ENCODE measurements at places on chromosomes 6 and 20.

GRCh38 chr6:50843842-50844241 is 25.2 kb downstream of the TFAP2B start:
- DNase-seq, result no peak

DNA sequence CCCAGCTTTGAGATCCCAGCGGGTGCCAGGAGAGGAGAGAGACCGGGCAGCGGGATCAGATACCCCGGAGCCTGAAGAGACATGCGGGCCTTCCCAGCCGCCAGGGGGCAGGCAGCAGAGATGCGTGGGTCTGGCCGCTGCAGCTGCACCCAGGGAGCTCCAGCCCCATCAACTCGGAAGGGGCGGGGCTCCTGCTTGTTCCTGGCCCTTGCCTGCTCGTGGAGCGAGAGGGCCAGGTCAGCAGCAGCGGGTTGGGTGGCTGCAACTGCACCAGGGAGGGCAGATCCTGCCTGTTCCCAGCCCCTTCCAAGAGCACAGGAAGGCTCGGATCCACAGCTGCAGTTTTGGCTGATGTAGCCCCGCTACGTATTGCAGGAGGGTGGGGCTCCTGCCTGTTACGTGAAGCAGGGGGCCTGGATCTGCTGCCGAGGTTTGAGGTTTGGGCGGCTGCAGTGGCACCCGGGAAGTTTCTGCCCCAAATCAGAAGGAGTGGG is 532.8 kb downstream of the RFPL4B start:
- no peak for DNase-seq

DNA sequence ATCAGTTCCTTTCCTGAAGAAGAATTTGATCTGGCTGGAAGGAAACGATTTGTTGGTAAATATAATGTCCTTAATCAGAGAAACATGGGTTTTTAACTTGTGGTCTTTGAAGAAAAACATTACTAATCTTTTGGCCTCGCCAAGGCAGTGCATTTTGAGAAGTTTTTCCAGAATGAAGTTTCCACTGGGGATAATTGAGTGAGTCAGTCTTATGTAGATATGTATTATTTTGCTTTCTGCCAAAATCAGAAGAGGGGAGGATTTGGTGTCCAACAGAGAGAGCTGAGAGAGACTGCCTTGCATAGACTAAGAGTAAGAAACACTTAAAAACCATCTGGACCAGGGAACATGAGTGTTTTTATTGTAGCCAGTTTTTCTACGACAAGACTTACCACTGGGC is 79.9 kb downstream of the FNDC1 start:
- no peak for DNase-seq

DNA sequence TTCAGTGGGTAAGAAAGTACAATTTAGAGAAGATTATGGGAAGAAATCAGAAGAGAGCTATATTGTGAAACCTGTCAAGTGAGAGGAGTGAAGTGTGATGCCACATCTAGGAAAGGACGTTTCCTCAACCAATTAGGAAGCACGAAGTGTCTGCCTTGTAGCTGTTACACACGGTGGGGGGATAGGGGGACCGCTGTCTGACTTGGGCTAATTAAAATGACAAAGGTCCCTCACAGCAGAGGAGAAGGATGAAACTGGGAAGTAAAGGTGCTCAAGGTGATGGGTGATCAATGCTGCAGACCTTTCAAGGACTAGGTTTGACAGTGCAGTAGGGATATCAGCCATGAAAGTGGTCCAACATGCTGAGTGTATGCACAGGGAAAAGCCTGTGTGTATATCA is 181.1 kb upstream of the PRSS16 start:
- no peak for DNase-seq

GRCh38 chr6:11380969-11381744 is 148.7 kb upstream of the NEDD9 start:
- DNase-seq, result no peak

GRCh38 chr6:18395856-18396197 is 8.7 kb downstream of the RNF144B start:
- DNase-seq, result no peak

DNA sequence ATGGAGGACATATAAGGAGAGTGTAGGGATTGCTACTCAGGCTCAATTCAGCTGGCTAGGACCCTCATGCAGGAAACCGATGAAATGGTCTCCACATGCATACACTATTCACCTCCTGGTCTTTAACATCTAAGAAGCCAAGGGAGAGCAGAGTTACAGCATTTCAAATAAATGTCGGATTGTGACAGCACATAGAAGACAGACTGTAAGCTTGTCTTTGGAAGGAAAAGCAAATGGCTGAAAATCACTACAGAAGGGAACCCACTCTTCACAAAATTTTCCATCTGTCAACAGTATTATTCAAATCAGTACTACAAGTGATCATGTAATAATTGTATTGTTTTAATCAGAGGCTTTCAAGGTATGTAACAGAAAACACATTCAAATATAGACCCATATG is 72.9 kb downstream of the ATG5 start:
- no peak for DNase-seq

- no peak for DNase-seq
Observed at GRCh38 chr20:1328680-1329330, at the start of gene SDCBP2. TSS of gene SDCBP2 (minus strand) at chr20:1329139. CDS start at chr20:1320416, 8,723 bp downstream.

GRCh38 chr20:8943631-8944030 is 125.3 kb upstream of the PLCB4 start:
- DNase-seq, result no peak

DNA sequence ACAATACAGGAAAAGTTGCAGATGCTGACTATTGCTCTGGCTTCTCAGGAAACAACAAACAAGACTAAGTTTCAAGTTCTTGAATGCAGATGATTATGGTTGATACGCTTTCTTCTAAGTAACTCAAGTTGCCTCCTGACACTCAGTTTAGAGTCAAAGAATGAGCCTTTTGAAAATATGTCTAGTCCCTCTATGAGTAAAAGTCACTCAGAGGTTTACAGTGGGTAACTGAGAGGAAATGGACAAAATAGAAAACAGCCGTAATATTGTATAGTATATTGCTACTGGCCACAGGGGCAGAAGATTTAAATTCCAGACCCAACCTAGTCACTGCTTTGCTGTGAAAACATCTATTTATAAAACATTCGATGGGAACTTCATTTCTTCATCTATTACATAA is 280.0 kb upstream of the ID4 start:
- DNase-seq, result no peak

DNA sequence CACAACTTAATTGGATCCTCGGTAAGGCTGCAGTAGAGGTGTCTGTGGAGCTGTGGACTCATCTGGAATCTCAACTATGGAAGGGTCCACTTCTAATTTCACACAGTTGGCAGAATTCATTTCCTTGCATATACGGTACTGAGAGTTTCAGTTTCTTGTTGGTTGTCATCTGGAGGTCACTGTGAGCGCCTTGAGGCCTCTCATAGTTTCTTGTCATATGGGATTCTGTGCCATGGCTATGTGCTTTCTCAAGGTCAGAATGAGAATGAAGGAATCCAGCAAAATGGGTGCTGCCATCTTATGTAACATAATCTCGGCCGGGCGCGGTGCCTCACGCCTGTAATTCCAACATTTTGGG is 298.2 kb downstream of the DOK5 start:
- DNase-seq, result no peak

DNA sequence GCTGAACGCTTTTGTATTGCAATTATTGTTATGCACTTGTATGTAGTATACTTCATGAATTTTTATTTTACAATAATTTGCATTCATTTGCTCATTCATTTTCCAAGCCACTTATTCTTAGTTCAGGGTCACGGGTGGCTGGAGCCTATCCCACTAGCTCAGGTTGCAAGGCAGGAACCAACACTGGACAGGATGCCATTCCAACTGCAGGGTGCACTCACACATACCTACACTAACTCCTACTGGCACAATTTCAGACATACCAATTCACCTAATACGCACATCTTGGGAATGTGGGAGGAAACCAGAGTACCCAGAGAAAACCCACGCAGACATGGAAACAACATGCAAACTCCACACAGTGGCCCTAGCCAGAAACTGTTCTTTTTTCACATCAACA is 61.8 kb downstream of the LMBRD1 start:
- no peak for DNase-seq

GRCh38 chr6:53119772-53120409 is 28.8 kb downstream of the GCM1 start:
- peak; percentile 5 for DNase-seq

DNA sequence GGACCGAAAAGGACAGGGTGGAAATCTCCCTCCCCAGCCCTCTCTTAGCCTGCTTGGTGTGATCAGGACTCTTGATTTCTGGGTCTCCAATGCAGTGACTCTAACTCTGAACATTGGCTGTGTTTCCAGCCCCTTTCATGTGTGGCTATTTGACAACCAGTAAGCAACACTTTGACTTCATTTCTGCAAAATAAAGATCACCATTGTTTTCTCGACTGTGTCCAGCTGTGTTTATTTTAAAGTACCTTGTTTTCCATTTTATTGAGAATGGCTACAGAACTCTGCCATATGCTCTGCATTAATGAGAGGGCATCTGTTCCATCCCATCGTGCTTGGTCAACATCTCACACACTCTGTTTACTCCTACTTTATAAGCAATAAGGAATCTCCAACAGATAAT is 60.9 kb upstream of the TAGAP start:
- no peak for DNase-seq

DNA sequence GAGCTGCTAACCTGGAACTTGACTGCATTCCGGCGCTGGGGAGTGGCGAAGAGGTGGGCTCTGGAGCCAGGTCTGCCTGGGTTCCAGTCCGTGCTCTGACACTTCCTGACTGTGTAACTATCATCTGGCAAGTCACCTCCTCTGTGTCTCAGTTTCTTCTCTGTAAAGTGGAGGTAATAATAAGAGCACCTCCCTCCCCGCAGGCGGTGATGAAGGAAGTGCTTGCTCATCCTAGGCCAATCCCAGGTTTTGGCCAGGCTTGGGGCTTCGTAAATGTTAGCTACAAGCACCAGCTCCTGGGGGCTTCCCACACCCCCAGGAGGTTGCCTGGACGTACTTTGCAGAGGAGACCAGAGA is 32.8 kb downstream of the SNAI1 start:
- DNase-seq, result no peak

DNA sequence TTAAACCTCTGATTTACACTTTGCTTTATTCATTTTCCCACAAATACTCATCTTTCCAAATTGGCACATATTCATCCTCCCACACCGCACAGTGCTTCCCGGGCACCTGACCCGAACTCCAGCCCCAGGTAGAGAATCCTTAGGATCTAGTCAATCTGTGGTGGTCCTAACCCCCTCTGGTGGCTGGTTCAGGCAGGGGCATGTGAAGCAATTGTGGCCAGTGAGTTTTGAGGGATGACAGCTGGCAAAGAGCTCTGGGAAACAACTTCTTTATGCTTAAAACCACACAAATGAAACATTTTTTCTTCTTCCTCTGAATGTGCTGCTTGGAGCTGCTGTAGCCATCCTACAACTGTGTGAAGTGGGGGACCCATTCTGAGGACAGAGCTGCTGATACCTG is 54.7 kb downstream of the ELOVL5 start:
- peak; percentile 15 for DNase-seq

- DNase-seq, result no peak
Observed at GRCh38 chr20:57040466-57040865, 226.0 kb downstream of the BMP7 start.

GRCh38 chr6:69390125-69390524 is 406.7 kb downstream of the LMBRD1 start:
- DNase-seq, result no peak

GRCh38 chr6:31794866-31795615 is 511 bp downstream of the VARS1 start:
- no peak for DNase-seq

- no peak for DNase-seq
Observed at GRCh38 chr6:137315081-137315480, 95.9 kb upstream of the IFNGR1 start.

DNA sequence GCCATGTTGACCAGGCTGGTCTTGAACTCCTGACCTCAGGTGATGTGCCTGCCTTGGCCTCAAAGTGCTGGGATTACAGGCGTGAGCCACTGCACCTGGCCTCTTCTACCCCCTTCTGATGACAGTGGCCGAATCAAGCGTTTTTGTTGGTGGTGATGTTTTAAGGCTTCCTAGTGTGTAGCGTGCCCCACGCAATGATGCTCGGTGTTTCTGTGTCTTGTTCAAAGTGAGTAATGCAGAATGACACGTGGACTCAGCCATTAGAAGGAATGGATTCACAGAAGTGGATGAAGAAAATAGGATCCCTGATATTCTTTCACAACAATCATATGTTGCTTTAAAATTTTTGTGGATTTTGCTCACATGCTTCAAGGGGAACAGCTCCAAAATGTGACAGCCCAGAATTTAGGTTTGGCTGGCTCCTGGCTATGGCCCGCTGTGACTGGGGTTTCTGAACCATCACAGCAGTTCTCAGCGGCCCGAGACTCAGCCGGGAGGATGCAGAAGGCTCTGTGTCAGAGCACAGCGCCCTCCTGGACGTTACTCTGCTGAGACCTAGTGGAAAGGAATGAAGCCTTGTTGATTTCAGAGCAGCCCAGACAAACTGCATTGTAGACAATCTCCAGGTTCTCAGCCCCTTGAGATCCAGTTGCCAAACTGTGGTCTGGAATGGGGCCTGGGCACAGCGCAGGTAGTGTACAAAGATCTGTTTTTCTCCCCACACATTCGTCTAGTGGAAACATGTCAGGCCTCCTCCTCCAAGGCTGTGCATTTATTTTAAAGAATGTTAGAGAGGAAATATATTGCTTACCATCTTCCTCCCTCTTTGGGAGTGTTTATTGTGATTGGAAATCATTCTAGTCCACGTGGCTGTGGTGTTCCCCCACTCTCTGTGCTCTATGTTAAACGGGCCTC is 57.6 kb upstream of the TIAM2 start:
- DNase-seq, result no peak

DNA sequence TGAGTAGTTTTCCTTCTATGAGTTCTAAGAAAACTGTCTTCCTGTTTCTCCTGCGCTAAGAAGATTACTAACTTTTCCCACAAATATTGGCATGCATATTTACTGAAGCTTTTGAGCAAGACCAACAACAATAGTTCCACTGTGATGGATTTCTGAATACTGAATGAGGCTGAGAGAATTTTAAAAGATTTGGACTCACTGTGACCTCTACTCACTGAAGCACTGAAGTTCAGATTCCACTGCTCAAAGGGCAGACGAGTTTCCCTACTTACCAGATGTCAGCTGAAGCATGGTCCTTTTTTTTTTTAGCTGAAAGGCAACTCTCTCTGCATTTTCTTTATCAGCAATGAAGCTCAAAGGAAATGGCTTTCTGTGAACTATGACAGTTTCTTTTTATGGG is 718.5 kb downstream of the RFPL4B start:
- no peak for DNase-seq

DNA sequence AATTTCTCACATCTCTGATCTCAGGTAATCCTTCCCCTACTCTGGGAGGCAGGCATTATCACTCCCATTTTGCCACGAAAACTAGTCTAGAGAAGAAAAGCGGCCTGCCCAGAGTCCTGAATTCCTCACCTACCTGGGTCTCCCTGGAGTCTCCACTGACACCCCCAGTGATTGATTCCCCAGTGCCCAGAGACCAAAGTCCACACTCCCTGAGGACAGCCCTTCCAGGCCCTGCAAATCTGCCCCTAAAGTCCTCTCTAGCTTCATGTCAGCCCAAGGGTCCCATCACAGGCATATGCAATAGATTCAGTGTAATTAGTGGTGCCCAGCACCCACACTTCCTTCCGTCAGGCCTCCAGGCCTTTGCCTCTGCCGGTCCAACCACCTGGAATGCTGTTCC is 47.2 kb downstream of the MAFB start:
- no peak for DNase-seq

- DNase-seq, result no peak
Observed at GRCh38 chr6:57035549-57035948, 10.9 kb upstream of the KIAA1586 start.

GRCh38 chr20:62336329-62336728 is 30.8 kb downstream of the LAMA5 start:
- no peak for DNase-seq

GRCh38 chr6:105920071-105920470 is 166.1 kb upstream of the PRDM1 start:
- DNase-seq, result no peak
